SJSA1 (cell line): ENCODE measurements at places on chromosomes 16 and 17. TPM values are rescaled to one million over a fixed set of nuclear protein-coding genes. Genes with fewer than 3 reads are reported as not detected.

GRCh38 chr17:5837055-5837491, 233.1 kb upstream of the WSCD1 start:
- H3K36me3 ChIP-seq, result no peaks in the 10 kb centered on the region
- peak overlapping the region; percentile 21; the same call in 1 of the 2 replicates for H3K27ac ChIP-seq
- no peak for DNase-seq

GRCh38 chr16:53506254-53506653, 3.2 kb upstream of the AKTIP start:
- peaks cover 16% of the 10 kb centered on the region for H3K4me1 ChIP-seq
- no peak for DNase-seq
- no peak overlapping the region for H3K4me3 ChIP-seq
- H3K27me3 ChIP-seq, result no peaks in the 10 kb centered on the region
- no peak overlapping the region for H3K27ac ChIP-seq
- H3K36me3 ChIP-seq, result peaks cover 3% of the 10 kb centered on the region; the same call in 1 of the 2 replicates

GRCh38 chr17:33267271-33267790, 25.8 kb downstream of the ASIC2 start:
- H3K27me3 ChIP-seq, result no peaks in the 10 kb centered on the region
- no peak overlapping the region for H3K4me3 ChIP-seq
- no peak for DNase-seq
- H3K4me1 ChIP-seq, result peaks cover 11% of the 10 kb centered on the region

DNA sequence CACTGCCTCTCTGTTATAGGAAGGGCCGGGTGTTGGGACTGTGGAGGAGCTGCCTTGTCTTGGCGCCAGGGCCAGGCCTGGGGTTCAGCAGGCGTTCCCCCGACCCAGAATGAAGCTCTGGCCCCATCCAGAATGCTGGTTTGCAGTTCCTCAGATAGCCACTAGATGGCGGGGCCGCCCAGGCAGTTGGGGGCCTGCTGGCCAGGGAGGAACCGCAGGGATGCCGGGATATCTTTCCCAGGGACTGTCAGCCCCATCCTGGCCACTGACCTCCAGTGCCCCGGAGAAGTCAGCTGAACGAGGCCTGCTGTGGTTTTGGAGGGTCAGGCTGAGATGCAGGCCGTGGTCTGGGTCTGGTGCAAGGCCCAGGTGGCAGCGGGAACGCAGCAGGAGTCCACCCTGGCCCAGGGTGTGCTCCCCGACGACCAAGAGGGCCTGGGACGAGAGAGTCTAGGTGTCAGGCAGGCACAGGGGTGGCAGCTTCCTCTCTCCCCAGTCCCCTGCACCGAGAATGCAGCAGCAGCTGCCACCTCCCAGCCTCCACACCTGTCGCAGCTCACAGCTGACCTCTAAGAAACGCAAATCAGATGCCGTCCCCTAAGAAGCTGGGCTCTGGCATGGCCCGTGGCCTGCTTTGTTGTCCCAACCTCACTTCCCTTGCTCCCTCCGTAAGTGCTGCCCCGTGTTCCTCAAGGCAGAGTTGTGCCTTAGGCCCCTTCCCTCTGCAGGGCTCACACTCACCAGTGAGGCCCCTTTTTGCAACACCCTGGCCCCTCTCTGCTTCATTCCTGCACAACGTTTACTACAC, 51.2 kb downstream of the RMI2 start:
- no peaks in the 10 kb centered on the region; the same call in 1 of the 2 replicates for H3K36me3 ChIP-seq
- H3K4me1 ChIP-seq, result peaks cover 10% of the 10 kb centered on the region
- H3K4me3 ChIP-seq, result no peak overlapping the region
- peak; percentile 81 for DNase-seq

DNA sequence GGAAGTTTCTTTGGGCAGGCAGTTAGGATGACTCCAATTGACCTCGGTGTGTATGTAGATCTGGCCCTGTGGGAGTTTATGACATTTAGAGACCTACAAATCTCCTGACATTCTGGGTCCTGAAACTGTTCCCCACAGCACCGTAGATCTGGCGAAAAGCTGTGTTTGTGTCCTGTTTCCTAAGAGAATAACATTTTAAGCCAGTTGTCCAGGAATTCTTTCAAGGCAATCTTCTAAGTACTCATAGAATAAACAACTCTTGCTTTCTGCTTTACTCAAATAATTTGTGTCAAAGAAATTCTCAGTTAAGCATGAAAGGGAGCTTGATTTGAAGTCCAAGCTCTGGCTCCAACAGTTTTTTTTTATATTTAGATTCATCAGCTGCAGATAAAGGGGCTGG, 78.5 kb upstream of the ELAC2 start:
- no peaks in the 10 kb centered on the region for H3K27me3 ChIP-seq
- H3K4me1 ChIP-seq, result 0 out of 2 replicates have a peak, but pooled peaks cover 7% of the 10 kb centered on the region
- no peak overlapping the region for H3K4me3 ChIP-seq
- H3K36me3 ChIP-seq, result no peaks in the 10 kb centered on the region
- DNase-seq, result no peak
- no peak overlapping the region for H3K27ac ChIP-seq

Gene PLXDC1
- total RNA-seq, result not detected in 2 replicates

DNA sequence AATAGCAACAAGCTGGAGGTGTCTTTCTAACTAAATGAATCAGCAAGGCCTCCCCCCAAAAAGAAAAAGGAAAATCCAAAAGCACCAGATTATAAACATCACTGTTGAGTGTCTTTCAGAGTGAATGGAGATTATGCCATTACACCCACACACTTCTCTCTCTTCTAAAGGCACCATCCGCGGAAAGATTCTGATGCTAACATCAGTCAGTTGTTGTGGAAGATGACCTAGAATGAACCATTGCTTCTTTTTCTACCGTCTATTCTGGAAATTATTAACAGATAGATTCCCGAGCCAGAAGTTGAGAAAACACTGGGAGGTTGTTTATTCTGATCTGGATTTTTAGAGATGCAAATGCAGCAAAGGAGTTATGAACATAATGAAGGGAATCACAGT, 60.9 kb upstream of the FAM20A start:
- H3K36me3 ChIP-seq, result no peaks in the 10 kb centered on the region
- H3K4me3 ChIP-seq, result no peak overlapping the region
- no peak overlapping the region for H3K27ac ChIP-seq

Gene MSLN
- not detected in 2 replicates for total RNA-seq

GRCh38 chr17:57440522-57441269, 184.4 kb downstream of the MSI2 start:
- H3K27me3 ChIP-seq, result no peaks in the 10 kb centered on the region
- no peak overlapping the region for H3K4me3 ChIP-seq
- DNase-seq, result peak; percentile 89
- peak overlapping the region; percentile 76 for H3K27ac ChIP-seq

- H3K27ac ChIP-seq, result no peak overlapping the region
- no peak for DNase-seq
- H3K36me3 ChIP-seq, result no peaks in the 10 kb centered on the region
- no peak overlapping the region for H3K4me3 ChIP-seq
- no peaks in the 10 kb centered on the region for H3K27me3 ChIP-seq
Measured at GRCh38 chr16:27281243-27281642, 12.7 kb upstream of the NSMCE1 start.

DNA sequence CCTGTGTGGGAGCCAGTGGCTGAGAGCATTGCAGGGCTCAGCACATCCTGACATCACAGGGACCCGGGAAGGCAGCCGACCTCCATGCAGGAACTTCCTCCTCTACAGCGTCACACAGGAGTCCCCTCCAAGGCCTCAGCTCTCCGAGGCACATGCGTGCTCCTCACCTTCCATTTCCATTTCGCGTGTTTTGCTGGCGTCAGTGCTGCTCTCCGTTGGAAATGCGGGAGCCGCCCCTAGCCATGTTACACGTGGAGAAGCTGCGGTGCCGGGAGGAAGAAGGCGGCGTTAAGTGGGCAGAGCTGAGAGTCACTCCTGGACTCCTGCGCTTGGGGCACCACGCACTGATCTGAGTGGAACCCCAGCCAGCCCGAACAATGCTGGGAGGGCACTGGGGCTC, 25.2 kb upstream of the CRISPLD2 start:
- no peak for DNase-seq
- H3K27me3 ChIP-seq, result no peaks in the 10 kb centered on the region
- H3K4me1 ChIP-seq, result no peaks in the 10 kb centered on the region
- no peaks in the 10 kb centered on the region for H3K36me3 ChIP-seq

Gene CCDC200
- total RNA-seq, result not detected in 2 replicates
